ENCODE measurements at places on chromosomes 12 and 14. TPM values are rescaled to one million over a fixed set of nuclear protein-coding genes. Genes with fewer than 3 reads are reported as not detected.

Gene KRT5
- total RNA-seq: not detected

Gene RPL6
- 1,499 TPM for total RNA-seq

GRCh38 chr12:105922670-105923102 lies 216.1 kb downstream of the NUAK1 start:
- no peak for DNase-seq

- no peak for DNase-seq
Measured at GRCh38 chr12:94832780-94833681, 170.5 kb downstream of the NDUFA12 start.
